ENCODE measurements at places on chromosomes 3 and 15. TPM values are rescaled to one million over a fixed set of nuclear protein-coding genes. Genes with fewer than 3 reads are reported as not detected.

The DCP1A gene
- total RNA-seq = 23.0 TPM

The LAMB2 gene
- total RNA-seq = 875 TPM

The HHATL gene
- 7.8 TPM for total RNA-seq

The BNC1 gene
- 4.7 TPM for total RNA-seq

The TMEM207 gene
- total RNA-seq = not detected

The SEMA3G gene
- total RNA-seq = 6.5 TPM

The GOLGA6A gene
- total RNA-seq = not detected

The SUSD5 gene
- total RNA-seq = 7.1 TPM
